Activated CD8-positive, alpha-beta memory T cell treated with anti-CD3 and anti-CD28 coated beads for 1 hour (primary cell): ENCODE measurements at places on chromosomes 7 and 10.

- no peak for DNase-seq
These were observed 2.2 kb downstream of the OPTN start for GRCh38 chr10:13102002-13102794.

DNA sequence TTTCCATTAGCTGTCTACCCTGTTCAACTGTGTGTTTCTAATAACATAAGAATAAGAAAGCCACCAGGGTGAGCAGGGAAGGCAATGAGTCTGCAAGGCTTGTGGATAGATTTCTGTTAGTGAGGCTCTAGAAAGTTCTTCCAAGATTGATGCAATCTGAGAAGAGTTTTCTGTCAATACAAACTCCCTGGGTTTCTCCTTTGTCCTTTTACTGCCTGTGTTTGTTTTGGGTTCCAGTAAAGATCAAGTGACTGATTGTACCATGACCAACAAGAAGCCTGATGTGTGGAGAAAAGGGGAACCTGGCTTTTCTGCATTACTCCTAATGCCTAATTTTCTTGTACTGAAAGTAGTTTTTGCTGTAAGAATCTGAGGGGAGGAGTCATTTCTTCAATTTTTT, 139.9 kb downstream of the CFTR start:
- no peak for DNase-seq

DNA sequence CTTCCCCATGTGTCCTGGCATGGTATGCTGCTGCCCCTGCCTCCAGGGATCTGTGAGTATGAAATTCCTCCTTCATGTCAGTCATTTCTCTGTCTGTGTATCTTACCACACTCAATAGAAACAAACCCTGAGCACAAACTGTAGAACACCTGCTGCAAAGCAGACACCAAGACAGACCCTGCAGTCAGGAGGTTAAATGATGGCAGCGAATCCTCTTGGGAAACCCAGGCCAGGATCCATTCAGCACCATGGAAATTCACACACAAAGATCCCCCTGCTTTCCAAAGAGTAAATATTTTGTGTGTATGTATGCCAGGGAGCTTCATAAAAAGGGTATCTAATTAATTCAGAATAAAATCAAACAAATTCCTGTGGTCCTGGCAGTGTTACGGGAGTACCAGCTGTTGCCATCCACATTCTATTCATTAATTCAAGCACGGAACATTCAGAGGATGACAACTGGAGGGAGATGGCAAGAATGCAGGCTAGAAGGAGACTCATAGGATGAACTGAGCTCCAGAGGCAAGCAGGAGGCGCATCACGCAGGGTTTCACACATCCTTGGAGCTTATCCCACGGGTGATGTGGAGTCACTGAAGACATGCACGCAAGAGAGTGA, 14.8 kb downstream of the ITIH5 start:
- DNase-seq: no peak

DNA sequence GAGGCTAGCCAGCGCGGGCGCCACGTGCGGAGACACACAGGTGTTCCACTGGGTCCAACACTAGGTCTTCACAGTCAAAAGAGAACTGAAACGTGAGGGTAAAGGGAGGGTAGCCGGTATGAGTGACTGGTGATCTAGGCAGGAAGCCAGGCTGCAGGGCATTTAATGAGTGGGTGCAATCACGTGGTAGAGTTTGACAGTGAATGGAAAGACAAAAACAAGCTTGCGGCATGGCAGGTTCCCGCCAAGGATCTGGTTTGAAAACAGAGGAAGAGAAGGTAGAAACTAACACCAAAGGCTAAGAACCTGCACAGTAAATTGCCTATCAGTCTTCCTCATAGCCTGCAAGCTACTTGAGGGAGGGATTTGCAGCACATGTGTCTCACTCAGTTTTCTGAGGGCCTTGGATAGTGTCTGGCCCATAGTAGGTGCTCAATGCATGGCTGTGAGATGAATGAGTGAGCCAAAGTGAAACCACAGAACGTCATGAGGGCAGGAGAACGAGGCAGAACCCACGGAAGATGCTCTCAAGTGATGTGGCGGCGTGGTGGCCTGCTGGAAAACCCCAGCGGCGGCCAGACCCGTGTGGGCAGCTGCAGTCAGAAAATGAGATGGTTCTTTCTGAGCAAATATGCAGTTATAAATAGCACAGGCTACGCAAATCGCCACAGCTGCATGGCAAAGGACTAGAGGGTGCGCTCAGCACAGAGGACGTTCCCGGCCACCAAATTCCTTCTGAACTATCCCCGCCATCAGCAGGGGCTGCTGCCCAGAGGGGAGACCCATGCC, 183.6 kb upstream of the NFE2L3 start:
- DNase-seq: no peak

DNA sequence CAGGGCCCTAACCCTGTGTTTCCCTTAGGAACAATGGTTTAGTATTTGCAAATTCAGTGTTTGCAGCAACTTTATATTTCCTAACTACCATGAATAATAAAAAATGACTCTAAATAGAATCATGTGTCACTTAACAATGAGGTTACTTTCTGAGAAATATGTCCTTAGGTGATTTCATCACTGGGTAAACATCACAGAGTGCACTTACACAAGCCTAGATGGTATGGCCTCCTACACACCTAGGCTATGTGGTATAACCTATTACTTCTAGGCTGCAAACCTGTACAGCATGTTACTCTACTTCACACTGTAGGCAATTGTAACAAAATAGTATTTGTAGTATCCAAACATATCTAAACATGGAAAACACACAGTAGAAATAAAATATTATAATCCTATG, 1174.6 kb upstream of the LRRTM3 start:
- DNase-seq: no peak

- no peak for DNase-seq
These were observed 183.3 kb downstream of the SGMS1 start for GRCh38 chr10:50440489-50440888.

GRCh38 chr7:70113536-70113935, 515.3 kb downstream of the AUTS2 start:
- no peak for DNase-seq

DNA sequence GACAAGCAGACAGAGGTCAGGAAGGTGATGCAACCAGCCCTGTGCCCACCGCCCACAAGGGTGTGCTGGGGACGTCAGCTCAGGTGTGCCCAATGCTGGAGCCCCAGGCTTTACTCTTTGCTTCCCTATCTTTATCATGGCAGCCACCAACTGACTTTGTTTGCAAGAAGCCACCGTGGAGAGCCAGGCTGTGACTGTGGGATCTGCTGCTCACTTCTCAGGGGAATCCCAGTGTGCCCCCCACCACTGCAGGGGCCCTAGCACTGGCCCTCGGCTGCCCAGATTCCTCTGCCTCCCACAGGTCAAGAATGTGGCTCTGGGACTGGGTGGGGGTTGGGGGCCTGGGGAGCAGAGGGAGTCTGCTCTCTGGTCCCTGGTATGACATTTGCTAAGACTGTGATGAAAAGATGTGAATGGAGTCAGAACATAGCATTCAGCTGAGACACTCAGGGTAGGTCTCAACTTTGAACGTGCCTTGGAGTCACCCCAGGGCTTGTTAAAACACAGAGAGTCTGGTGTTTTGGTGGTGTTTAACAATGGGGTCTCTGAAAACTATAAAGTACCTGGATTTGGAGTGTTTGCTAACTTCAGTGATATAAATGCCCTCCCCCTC, 47.3 kb downstream of the ARHGAP22 start:
- DNase-seq: no peak

- no peak for DNase-seq
These were observed 65.4 kb downstream of the MYO3A start for GRCh38 chr10:25999295-25999981.

DNA sequence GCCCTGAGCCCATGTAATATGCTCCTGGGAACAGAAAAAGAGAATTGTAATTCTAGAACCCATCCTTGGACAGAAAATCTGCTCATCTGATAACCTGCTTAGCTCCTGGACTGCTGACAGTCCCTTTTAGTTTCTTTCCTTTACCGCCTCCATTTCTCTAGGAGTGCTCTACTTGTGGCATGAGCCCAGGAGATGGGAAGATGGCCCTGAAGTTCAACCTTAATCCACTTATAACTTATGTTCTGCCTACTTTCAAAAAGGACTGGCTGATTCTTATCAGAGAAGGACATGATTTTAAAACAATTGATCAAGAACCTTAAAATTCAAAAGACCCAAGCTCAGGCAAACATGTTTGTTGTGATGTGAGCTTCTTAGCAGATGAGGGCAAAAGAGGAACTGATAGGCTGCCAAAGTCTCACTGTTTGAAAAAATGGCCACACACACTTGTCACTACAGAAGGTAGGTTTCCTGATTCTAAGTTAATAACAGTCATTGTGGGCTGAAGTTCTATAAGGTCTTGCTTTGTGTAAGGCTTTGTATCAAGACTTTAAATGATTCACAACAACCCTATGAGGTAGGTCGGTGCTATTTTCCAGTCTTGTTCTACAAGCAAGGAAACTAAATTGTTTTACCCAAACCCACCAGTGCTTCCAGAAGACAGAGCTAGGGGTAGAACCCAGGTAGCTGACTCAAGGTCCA, 94.3 kb upstream of the AFAP1L2 start:
- DNase-seq: no peak

GRCh38 chr10:66832781-66833422, 92.9 kb upstream of the LRRTM3 start:
- DNase-seq: no peak

DNA sequence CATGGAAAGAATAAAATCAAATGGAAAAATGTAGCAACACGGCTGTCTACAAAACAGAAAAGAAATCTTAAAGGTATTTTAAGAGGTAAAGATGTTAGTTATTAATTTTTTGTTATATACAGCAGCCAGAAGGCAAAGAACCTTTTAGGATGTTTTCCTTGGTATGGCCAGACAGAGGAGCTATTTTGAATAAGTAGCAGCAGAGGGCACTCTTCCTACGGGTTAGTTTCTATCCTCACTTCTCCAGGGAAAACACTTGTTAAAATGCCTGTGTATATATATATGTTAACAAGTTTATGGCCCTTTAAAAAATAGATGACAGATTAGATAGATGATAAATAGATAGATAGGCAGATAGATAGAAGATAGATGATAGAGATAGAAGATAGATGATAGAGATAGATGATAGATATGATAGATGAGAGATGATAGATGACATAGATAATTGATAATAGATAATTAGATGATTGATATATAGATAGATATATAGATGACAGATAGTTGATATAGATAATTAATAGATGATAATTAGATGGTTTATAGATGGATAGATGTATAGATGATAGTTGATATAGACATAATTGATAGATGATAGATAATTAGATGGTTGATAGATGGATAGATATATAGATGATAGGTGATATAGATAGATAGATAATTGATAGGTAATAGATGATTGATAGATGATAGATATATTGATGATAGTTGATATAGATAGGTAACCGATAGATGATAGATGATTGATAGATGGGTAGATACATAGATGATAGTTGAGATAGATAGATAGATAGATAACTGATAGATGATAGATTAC, 57.8 kb upstream of the WIPF3 start:
- no peak for DNase-seq
